CD4-positive, CD25-positive, alpha-beta regulatory T cell (primary cell): ENCODE measurements at places on chromosomes 7 and 10.

DNA sequence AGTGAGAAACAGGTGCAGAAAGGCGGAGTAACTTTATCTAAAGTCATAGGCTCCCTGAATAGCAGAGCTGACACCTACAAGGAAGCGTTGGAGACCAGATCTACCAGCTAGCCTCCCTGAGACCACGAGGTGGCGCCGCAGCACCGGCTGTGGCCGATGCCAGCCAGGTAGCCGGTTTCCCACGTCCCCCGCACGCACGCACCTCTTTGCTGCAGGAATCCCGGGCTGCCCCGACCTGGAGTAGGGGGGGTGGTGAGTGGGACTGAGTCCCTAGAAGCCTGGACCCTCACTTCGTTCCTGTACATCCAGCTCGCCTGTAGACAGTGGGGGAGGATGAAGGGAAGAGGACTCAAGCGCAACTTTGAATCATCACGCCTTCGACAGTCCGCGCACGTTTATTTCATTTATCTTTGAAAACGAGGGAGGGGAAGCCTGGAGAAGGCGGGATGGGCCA, 3.7 kb downstream of the ELOVL3 start:
- DNase-seq = peak; percentile 85

- no peak for DNase-seq
Measured at GRCh38 chr7:2809903-2810625, 34.0 kb downstream of the GNA12 start.

DNA sequence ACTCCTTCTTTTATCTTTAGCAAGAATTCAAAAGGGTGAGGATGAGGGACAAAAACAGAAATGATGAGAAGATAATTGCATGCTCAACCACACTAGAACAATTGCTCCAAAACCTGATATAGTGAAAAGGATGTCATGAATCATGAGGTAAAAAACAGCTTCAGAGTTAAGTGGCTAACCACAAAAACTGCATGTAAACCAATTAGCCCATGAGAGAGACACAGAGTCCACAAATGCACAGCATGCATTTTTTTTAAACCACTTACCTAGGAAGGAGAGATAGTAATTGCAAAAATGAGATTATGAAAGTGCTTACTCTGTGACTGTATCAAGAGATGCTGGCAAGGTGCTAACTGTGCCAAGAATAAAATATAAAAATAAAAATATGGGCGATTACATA, 132.9 kb downstream of the MBL2 start:
- DNase-seq = no peak

GRCh38 chr10:113071446-113071845, 121.4 kb downstream of the TCF7L2 start:
- DNase-seq = no peak

DNA sequence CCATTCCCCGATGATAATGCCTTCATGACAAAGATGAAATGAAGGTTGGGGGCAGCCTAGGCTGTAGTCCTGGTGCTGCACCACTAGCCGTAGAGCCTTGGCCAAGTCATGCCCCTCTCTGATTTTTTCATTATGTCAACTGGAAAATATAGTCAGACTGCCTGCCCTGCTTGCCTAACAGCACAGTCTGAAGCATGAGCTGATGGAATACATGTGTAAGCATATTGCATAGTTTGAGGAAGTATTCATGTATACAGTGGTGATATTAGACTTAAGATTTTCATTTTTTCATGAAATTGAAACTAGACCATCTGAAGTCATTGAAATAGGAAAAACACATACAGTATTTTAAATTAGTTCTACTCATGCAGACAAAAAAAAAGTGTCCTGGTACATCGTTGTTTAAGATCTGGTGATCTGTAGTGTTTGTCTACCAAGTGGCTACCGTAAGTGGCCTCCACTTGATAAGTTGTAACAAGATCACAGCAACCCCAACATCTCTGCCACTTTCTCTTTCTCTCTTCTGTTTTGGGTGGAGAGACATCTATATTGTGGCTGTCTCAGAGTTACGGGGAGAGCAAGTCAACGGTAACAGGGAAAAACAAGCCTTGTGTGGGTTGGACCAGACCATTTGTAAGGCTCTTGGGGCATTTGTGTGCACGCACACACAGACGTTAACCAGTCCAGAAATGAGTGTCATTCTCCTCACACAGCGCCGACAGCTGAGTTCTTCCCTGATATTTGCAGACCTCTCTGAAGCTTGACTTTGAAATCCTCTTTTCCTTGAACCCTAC, 716.6 kb upstream of the GALNT17 start:
- DNase-seq = no peak

DNA sequence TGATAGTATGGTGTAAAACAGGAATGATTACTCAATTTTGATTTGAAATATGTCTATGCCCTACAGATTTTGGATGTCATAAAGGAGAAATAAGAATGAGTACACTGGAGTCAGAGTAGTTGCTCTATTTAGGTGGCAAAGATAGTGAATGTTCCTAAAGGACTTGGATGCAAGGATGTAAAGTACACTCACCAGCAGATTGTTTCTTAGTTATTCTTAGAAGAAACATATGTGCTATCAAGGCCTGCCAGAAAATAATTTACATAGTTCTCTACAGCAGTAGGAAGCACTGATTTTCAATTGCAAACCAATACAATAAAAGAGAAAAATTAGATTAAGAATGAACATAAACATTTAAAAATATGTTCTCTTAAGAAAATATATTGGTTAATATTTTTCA, 259.4 kb downstream of the PPP1R3A start:
- no peak for DNase-seq
